ENCODE measurements at places on chromosomes 12 and 14.

DNA sequence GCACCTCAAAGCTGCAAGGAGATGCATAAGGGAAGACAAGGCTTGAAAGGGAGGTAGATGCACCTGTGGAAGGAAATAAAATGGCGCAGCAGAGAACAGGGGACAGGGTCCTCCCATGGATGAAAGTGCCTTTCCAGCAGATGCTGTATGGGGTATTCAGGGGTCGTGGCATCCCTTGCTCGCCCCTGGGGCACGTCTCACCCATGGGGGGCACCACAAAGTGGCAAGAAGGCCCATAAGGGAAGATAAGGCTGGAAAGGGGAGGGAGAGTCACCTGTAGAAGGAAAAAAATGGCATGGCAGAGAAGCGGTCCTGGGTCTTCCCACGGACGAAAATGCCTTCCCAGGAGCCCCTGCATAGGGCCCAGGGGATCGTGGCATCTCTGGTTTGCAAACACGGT is 265.1 kb downstream of the ALG10 start:
- no peak for DNase-seq

- no peak for DNase-seq
Measured at GRCh38 chr12:19953734-19954133, 414.6 kb upstream of the PDE3A start.

GRCh38 chr12:105945880-105946279 is 192.9 kb downstream of the NUAK1 start:
- DNase-seq = no peak

DNA sequence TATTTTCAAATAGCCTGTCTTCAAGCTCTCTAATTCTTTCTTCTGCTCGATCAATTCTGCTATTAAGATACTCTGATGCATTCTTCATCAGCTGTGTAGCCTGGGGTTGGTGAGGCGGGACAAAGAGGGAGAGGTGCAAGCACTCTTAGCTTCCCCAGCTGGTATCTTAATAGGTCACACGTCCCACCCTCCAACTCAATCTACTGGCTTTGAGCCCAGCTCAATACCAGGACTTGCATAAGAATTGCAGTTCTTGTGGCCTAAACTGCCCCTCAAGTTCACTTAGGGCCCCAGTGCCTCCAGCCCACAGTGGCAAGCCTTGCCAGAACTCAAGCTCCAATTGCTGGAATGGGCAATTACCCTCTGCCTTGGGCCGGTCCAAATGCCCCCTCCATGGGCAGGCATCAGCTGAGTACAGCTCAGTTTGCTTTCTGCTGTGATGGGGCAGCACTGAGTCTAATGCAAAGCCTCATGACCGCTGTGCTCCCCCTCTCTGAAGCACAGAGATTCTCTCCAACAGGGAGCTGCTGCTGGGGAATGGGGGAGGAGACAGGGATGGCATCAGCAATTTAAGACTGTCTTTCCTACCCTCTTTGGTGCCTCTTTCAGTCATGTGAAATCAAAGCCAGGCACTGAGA is 5.6 kb upstream of the SPATA7 start:
- DNase-seq = no peak

- DNase-seq = no peak
Measured at GRCh38 chr14:33834466-33835260, 116.2 kb downstream of the EGLN3 start.

GRCh38 chr12:68482014-68482413 is 128.7 kb upstream of the RAP1B start:
- DNase-seq = peak; percentile 61

DNA sequence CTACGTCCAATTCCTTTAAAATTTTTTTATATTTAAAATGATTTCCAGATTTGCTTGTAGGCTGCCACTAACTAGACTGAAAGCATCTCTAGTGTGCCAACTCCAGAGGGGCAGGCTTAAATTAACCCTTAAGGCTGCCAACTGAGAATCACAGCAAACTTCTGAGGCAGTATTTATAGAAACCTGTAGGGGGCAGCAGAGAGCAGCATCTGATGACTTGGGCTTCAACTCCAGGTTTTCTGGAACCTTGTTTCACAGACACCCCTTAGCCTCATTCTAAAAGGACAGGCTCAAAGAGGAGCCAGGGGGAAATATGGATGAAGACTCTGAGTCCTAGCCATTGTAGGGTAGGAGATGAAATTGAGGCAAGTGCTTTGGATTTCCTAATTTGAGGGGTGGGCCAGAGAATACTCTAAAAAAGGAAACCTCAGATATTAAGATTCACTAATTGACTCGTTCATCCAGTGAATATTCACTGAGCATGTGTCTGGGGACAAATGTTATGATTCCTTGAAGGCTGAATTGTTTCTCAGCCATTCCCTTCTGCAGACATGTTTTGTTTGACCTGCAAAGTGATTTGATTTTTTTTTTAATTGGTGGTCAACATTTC is 63.3 kb upstream of the HSPB8 start:
- DNase-seq = peak; percentile 45

GRCh38 chr14:39972704-39973103 is 540.5 kb upstream of the FBXO33 start:
- DNase-seq = no peak

- DNase-seq = no peak
Measured at GRCh38 chr14:76760331-76761135, 735 bp upstream of the VASH1 start.

GRCh38 chr12:100251917-100252316 is 15.0 kb downstream of the DEPDC4 start:
- DNase-seq = no peak

DNA sequence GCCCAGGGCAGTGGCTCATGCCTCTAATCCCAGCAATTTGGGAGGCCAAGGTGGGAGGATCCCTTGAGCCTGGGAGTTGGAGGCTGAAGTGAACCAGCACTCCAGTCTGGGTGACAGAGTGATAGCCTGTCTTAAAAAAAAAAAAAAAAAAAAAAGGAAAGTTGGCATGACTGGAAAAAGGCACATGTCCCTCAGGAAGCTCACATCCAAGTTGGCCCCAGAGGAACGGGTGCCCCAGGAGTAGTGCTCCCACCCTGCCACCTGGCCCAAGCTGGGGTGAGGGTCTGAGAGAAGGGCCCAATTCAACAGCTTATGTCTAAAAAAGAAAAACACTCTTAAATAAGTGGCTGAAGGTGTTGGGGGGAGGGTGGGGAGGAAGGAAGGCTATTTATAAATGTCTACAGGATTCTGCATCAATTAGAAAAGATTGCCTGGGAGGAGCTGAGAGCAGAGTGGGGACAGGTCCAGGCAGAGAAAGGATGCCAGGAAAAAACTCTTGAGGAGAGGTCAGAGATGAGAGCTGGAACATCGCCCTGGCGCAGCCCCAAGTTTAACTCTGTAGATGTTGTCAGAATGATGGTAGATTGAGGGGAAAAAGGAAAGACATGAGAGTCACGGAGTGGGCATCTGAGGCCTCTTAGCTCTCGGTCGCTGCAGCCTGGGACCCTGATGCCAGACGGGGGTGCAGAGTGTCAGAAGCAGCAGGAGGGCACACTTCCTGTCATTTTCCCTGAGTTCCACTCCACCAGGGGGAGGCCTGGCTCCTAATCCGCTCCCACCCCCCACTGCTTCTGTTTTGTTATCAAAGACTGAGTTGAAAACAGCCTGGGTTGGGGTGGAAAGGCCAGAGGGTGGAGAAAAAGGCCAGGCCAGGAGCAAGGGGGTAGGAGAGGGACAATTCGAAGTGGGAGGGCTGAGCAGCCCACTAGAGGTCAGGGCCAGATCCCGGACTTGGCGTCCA is 7.3 kb downstream of the SPRYD3 start:
- peak; percentile 82 for DNase-seq

DNA sequence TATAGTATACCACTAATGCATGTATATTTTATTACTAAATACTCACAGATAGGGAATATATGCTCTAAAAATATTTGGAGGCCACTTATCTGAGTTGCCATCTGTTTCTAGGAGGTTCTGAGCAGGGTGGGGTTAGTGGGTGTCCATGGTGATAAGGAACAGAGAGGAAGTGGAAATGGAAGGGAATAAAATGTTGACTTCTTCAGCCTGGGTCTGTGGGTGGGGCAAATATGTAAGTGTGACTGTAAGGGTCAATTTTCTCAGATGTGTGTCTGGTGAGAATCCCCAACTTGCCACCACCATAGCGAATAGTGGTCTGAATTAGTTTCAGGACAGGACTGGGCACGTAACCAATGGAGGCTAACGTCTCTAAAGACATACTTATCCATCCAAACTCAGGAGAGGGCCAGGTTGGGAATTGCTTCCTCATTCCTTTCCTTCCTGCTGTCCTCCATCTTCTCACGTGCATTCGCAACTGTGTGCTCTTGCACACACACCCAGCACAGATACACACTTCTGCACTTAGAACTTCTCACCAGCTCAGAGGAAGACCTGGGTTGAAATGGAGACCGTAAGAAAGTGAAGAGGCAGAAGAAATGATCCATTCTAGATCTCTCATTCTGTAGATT is 54.2 kb upstream of the GZMB start:
- no peak for DNase-seq

DNA sequence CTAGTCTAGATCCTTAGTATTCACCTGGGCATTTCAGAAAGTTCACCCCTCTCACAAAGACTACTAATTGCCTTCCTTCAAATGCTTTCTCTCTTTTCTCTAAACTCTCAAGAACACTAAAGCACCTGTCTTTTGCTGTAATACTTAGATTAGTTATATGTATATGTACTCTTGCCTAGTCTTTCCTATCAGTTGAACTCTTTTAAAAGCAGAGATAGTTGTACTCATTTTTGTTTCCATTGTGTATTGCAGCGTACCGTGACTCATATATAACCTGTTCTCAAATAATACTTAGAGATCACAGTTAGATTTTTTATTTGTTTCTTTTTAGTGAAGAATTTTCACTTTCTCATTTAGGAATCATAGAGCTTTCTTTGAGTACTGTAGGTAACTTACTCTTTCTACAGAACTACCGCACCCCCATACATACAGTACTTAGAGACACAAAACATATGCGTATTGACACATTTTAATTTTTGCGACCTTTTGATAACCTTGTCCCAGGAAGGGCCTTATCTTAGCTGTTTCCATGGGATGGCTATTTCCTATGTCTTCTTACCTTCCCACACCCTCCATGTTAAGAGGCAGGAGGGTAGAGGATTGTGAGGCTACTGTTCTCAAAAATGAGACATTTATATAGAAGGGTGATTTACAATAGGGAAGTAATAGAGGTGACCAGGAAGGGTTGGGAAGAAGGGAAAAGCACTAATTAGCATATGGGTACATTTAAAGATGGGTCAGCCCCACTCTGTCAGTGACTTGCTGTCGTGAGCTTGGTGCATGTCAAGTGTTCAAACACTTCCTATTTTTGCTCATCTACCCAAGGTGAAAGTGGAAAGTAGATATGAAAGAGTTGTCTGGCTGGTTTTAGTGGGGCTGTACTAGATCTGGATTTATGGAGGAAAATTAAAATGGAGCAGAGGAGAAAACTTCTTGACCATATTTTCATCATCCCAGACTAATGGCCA is 74.3 kb downstream of the PLEKHA5 start:
- DNase-seq = no peak

GRCh38 chr12:2682296-2683251 is 112.2 kb upstream of the FKBP4 start:
- DNase-seq = peak; percentile 66

- no peak for DNase-seq
Measured at GRCh38 chr14:65348137-65348536, 64.4 kb upstream of the FUT8 start.

- peak; percentile 64 for DNase-seq
Measured at GRCh38 chr14:89773644-89774316, 180.8 kb downstream of the EFCAB11 start.

GRCh38 chr14:71856199-71856919 is 75.9 kb upstream of the RGS6 start:
- no peak for DNase-seq

DNA sequence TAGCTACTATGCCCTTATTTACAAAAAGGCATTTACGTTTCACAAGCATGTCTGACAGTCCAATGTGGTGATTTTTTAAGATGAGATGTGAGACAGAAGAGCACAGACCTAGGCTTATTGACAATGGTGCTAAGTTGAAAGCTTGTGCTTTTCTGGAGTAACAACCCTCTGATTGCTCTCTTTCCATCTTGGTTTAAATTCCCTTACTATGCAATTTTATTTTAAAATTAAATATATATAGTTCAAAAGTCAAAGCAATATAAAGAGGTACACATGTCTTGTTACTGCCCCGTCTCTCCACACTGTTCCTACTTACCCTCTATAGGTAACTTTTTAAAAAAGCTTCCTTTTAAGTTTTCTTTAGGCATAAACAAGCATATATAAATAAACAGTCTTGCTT is 39.4 kb upstream of the BBS10 start:
- no peak for DNase-seq

- DNase-seq = no peak
Measured at GRCh38 chr14:74645244-74645643, 33.2 kb upstream of the LTBP2 start.

DNA sequence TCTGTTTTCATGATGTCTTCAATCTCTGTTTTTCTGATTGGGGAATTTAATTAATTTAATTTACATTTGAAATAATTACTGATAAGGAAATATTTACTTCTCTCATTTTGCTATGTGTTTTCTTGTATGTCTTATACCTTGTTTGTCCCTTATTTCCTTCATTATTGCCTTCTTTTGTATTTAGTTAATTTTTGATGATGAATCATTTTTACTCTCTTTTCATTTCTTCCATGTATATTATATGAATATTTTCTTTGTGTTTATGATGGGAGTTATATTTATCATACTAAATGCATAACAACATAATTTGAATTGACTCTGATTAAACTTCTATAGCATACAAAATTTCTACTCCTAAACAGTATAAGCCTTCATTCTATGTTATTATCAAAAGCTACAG is 309.6 kb downstream of the LRFN5 start:
- DNase-seq = no peak

DNA sequence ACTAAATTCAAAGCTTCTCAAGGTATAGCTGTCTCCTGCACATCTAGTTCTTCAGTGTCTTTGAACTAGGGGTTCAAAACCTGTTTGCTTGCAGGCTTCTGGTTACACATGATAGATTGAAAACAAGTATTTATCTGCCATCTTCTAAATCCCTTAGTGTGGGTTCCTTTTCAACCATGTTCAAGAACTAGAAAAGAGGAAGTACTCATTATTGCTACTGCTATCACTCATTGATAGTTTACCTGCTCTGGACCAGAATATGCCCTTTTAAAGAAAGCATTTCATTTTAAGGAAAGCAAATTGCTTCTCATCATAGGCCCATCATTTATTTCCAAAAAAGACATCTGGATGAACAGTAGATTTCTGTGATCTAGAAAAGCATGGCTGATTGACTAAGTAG is 37.1 kb upstream of the VSX2 start:
- no peak for DNase-seq

DNA sequence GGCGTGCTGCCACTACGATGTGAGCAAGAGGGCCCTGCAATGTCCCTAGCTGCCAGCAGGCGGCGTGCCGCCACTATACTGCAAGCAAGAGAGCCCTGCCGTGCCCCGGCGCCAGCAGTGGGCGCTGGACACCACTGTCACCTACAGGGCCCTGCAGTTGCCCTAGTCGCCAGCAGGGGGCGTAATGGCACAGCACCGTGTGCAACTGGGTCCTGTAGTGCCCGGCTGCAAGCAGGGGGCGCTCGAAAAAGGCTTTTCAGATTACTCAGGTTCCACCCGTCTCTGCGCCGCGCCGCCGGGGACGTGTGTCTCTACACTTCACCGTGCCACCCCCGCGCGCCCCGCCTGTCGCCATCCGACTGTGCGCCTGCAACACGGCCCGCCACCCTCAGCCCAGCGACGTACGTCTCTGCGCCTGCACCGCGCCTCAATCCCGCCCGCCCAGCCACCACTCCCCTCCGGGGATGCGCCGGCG is 1356.9 kb downstream of the TMEM121 start:
- no peak for DNase-seq

GRCh38 chr14:21262410-21262809 is 6.8 kb downstream of the HNRNPC start:
- DNase-seq = no peak

GRCh38 chr12:123962513-123962912 is 10.1 kb downstream of the CCDC92 start:
- DNase-seq = no peak
